ENCODE measurements at places on chromosomes 2 and 18.

DNA sequence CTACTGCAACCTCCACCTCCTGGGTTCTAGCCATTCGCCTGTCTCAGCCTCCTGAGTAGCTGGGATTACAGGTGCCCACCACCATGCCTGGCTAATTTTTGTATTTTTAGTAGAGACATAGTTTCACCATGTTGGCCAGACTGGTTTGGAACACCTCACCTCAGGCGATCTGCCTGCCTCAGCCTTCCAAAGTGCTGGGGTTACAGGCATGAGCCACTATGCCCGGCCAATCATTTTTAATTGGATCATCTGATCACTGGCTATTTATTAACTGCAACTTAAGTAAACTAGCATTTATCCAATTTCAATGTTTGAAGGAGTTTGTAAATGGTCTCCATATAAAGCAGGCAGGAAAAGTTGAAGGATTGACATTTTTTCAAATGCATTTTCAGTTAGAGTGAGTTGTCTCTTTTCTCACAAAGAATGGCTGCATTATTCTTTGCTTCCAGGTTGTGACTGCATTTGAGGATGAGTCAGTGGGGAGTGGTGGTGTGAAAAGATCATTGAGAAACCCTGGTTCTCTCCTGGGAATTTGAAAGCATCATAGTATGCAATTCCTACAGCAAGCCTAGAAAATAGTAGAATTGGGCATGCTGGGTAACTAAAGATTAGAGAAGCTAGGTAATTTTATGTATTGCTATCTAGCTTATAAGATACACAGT lies 431.1 kb upstream of the ZEB2 start:
- no peak for DNase-seq

- no peak for DNase-seq
These were observed 25.5 kb downstream of the MPPE1 start for GRCh38 chr18:11882636-11883035.

DNA sequence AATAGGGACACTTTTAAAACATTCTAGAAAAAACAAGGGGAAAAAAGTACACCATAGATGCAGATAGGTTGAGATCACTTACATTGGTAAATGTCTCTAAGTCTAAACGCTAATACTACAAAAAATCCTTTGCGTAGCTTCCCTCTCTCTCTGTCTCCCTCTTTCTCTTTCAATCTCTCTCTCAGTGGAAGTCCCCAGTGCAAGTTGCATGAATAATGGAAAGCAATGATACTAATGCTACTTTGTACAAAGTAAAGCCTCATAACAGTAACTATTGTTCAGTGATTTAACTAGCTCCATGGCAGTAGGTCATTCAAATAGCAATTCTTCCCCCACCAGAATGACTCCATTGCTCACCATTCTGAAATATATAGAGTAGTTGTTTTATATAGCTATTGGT lies 12.8 kb downstream of the MEIS1 start:
- no peak for DNase-seq

- DNase-seq = no peak
These were observed 2.8 kb downstream of the MYOM1 start for GRCh38 chr18:3216987-3217386.

DNA sequence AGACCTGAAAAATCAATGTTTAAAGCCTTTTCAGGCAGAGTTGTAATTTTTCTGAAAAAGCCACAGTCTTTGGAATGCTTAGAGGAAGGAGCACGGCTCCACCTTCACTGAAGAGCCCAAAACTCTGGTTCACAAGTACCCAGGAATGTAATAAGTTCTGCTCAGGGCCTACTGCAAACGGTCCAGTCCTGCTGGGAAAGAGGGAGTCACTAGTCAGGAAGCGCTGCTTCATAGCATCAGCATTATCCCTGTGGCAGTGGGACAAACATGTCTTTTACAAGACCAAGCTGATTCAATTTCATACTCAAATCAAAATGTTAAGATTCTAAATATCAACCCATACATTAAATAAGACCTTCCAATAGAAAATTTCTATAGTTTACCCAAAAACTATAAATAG lies 152.9 kb upstream of the PGAP1 start:
- no peak for DNase-seq

DNA sequence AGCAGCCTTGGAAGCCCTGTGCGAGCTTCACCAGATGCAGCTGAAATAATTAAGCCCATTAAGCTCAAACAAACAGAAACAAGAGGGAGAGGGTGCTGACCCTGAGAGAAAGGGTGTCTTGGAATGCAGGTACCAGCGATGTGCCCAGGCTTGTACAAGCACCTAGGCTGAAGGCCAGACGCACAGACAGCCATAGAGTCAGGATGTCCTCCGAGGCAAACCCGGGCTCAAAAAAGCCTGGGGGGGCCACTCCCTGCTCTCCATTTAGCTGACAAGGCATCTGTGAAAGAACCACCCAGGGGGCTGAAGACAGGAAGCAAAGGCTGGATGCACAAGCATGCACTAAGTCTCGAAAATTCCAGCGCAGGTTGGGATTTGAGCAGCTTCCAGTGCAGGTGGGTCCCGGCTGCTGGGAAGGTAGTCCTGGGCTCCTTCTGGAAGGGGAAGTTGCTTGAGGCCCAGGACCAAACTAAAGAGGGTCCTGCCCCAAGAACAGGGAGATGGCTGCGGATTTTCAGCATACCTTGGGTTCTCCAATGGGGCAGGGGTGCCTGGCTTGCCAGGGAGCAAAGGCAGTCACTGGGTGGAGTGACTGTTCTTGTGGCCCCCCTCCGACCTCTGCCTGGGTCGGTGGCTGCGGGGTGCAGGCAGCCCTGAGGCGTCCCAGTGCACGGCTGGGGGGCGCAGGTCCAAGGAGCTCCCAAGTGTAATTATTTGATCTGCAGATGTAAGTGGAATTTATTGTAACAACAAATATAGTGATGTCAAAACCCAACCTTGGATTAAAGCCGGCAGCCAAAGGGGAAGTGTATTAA lies 5.9 kb downstream of the GBX2 start:
- no peak for DNase-seq
